ENCODE measurements at places on chromosomes 4 and X.

DNA sequence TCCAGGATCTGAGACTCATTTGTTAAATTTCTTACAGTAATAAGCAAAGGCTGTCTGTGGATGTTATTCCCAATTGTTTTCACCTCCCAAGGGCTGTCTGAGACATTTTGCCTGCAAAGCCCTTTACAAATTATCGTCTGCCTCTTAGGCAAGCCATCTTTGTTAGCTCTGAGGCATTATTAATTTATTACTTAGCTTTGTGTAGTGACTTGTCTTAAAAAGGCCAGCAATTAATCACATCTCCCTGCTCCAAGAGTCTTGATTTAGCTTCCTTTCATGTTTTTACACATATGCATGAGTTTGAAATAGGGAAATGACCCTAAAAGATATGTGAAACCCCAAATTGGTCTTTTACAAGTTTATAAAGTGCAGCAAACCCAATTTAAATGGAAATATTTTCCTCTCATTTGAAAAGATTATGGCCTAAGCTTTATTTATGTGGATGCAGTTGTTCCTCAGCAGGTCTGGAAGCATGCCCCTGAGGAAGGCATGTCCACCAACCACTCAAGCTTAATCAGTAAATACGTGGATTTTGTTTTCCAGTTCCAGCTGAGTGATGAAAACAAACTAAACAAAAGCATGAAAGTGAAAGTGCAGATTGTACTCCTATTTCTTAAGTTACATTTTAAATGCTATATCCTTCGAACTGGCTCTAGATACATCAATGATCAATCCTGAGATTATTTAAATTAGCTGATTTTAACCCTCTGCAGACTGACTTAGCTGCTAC lies 173.6 kb upstream of the LNX1 start:
- no peak for DNase-seq

GRCh38 chr4:143183513-143184216 lies 1.1 kb upstream of the USP38 start:
- no peak for DNase-seq

- DNase-seq: no peak
These were observed 41.5 kb downstream of the ACE2 start for GRCh38 chrX:15559227-15559626.

GRCh38 chrX:145729635-145730034 lies 88.0 kb upstream of the SLITRK2 start:
- no peak for DNase-seq
